Epithelial cell of esophagus (primary cell): ENCODE measurements at places on chromosomes 7 and 10.

- no peak for DNase-seq
These were observed 546.9 kb upstream of the GHITM start for GRCh38 chr10:83592337-83592935.

DNA sequence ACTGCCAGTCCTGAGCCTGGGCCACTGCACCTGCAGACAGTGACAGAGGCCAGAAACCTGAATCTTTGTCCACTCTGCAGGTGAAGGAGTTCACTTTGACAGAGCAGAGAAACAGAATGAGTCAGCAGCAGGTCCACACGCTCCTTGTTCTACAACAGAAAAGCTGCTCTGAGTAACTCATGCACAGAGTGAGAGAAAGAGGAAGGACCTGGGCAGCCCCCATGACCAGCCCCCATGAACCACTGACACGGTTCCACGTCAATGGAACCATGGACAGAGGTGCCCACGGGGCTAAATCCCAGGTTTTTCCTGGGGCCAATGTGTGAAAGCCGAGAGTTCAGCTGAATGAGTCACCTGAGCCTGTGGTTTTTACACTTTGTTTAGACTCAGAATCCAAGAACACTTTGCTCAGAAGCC is 40.8 kb upstream of the CTBP2 start:
- peak; percentile 68 for DNase-seq

GRCh38 chr10:101646364-101646763 is 48.6 kb downstream of the FBXW4 start:
- DNase-seq = no peak

DNA sequence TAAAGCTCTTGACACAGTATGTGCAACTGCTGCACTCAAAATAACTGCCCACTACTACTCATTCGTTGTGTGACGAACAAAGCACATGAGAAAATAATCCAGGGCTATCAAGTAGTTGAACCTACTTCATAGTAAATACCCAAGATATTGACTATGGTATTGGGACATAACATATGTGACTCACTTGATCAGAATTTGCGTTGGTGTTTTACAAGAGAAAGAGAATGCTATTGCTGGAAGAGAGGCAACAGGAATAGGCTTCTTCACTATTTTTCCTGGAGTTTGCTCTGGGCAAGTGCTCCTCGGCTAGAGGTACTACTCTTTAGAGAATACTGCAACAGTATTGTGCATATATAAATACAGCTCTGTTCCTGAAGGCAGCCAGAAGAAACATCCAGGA is 2.5 kb downstream of the DGKB start:
- DNase-seq = peak; percentile 17

DNA sequence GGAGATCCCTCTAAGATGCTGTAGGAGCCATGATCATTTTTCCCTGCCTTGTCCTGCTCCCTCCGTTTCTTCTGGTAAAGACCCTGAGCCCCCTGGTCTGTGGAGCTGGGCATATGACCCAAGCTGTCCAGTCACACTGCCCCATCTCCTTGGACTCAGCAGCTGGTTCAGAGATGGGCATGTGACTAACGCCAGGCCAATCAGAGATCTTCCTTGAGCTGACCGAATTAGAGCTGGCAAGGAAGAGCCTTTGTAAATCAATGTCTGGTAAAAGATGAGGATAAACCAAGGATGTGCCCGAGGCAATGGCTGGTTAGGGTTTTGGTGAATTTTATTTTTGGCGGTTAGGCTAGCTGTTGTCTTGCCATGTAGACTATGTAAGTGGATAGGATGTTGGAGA is 173.3 kb downstream of the LCOR start:
- no peak for DNase-seq

DNA sequence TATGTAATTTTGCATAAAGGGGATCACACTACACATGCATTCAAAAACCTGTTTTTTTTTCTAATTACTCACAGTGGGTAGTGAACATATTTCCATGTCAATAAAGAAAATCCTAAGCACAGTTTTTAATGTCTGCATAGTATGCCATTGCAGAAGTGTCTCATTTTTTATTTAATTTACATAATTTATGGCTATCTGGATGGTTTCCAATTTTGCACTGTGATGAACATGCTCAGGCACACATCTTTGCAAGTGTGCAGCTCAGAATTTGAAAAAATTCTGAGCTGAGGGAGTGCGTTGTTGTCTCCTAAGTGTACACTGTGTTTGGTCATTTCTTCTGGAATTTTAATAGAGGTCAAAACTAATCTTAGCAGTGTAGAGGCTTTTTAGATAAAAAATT is 2.2 kb downstream of the NPFFR1 start:
- DNase-seq = no peak

GRCh38 chr7:40808378-40808942 is 673.7 kb downstream of the SUGCT start:
- peak; percentile 42 for DNase-seq
